ENCODE measurements at places on chromosomes 1 and 21.
A peak's percentile ranks its signal among the peaks of the same experiment; 100 is the strongest.

DNA sequence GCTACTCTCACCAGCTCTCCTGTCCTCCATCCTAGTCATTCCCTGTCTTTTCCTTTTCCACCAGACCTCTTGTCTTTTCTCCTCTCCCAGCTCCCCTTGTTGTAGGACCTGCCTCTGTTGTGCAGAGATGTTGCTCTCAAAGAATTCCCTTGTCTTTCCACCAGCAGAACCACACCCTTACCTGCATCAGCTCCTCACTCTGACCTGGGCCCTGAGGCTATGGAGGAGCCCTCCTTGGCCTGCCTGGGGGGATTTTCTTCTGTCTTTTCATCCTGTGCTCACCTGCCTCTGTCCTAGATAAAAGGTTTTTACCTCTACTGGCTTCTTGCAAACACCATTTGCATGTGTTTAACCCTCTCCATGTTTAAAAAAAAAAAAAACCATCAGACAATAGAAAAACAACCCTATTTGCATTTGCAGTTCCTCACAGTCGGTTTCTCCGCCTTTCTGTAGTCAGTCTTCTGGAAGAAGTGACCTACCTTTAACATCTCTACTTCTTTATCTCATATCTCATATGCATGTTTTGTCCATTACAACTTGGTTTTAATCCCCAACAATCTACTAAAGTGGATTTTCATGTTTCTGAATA is 12.1 kb downstream of the FCRL5 start:
- DNase-seq: no peak

GRCh38 chr1:95730986-95731385 is 497.0 kb downstream of the RWDD3 start:
- no peak for DNase-seq

GRCh38 chr1:173469656-173470055 is 7.5 kb upstream of the PRDX6 start:
- DNase-seq: no peak

DNA sequence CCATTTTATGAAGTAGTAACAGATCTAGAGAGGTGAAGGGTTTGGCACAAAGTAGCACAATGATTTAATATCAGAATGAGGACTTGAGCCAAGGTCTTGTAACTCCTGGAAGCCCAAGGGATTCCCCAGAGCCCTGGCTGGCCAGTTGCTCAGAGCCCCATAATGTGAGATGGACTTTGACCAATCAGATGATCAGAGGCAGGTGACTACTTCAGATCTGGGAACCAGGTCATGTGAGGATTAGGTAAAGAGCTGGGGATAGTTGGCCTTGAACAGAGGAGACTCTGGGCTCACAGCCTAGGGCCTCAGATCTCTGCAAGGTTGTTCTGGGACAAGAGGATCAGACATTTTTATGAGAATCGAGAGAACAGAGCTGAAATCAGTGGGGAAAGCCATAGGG is 18.9 kb downstream of the SHISAL2A start:
- no peak for DNase-seq

GRCh38 chr1:58994664-58995063 is 210.8 kb upstream of the JUN start:
- DNase-seq: no peak

DNA sequence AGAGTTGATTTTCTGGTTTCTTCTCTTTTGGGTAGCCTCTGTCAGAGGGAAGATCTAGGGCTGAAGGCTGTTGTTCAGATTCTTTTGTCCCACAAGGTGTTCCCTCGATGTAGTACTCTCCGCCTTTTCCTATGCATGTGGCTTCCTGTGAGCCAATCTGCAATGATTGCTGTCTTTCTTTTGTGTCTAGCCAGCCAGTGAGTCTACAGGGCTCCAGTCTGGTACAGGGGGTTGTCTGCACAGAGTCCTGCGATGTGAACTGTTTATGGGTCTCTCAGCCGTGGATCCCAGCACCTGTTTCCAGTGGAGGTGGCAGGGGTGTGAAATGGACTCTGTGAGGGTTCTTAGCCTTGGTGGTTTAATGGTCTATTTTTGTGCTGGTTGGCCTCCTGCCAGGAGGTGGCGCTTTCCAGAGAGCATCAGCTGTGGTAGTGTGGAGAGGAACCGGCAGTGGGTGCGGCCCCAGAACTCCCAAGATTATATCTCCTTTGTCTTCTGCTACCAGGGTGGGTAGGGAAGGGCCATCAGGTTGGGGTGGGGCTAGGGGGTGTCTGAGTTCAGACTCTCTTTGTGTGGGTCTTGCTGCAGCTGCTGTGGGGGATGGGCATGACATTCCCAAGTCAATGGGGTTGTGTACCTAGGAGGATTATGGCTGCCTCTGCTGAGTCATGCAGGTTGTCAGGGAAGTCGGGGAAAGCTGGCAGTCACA is 81.3 kb upstream of the C21orf91 start:
- no peak for DNase-seq

DNA sequence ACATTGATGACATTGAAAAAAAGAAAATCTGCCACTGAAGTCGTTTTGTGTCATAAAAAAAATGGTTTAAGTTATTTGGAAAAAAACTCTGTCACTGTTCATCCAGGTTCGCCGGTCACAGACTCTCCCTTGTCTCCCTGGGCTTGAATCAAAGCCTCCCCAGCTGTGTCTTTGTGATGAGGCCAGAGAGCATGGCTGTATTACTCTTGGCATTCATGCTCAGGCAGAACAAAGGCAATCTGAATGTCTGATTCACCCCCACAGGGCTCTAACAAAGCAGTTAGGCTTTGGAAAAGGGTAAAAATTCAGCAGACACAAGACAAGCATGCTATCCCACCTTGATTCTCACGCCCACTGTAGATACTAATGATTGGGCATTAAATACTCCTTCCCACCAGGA is 304.3 kb upstream of the PLD5 start:
- DNase-seq: no peak

GRCh38 chr1:228063251-228064191 is 19.0 kb upstream of the ARF1 start:
- no peak for DNase-seq

GRCh38 chr1:9087411-9088125 is 18.1 kb upstream of the SLC2A5 start:
- no peak for DNase-seq

DNA sequence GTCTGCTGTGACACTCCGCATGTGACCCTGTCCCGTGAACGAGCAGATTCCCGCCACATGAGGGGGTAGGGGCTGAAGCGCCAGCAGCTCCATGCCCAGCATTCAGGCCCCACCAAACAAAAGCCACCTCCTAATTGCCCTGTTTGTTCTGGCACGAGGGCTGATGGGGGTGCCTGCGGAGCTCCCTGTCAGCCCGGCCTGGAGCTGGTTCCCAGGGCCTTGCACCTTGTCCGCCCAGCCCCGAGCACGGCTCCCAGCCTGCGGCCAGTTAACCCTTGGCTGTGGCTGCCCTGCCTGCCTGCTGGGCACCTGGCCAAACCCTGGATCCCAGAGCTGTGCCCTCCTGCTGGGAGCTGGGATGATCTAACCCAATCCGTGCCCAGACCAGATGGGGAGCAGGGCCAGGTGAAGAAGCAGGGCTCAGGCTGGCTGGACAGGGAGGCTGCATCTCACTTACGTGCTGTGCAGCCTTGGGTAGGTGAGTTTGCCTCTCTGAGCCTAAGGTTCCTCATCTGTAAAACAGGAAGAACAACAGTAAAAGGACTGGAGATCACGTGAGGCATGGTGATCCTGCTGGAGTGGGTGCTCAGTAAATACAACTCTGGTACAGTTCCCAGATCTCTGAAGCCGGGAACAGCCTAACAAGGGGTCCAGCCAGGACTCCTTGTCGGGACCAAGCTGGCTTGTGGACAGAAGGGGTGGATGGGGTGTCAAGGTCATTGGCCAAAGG is 110.9 kb upstream of the IFFO2 start:
- DNase-seq: peak; percentile 54

- no peak for DNase-seq
Observed at GRCh38 chr1:16073490-16074119, at the start of gene FAM131C. TSS of gene FAM131C (minus strand) at chr1:16073651. CDS start at chr1:16073442, 209 bp downstream.

DNA sequence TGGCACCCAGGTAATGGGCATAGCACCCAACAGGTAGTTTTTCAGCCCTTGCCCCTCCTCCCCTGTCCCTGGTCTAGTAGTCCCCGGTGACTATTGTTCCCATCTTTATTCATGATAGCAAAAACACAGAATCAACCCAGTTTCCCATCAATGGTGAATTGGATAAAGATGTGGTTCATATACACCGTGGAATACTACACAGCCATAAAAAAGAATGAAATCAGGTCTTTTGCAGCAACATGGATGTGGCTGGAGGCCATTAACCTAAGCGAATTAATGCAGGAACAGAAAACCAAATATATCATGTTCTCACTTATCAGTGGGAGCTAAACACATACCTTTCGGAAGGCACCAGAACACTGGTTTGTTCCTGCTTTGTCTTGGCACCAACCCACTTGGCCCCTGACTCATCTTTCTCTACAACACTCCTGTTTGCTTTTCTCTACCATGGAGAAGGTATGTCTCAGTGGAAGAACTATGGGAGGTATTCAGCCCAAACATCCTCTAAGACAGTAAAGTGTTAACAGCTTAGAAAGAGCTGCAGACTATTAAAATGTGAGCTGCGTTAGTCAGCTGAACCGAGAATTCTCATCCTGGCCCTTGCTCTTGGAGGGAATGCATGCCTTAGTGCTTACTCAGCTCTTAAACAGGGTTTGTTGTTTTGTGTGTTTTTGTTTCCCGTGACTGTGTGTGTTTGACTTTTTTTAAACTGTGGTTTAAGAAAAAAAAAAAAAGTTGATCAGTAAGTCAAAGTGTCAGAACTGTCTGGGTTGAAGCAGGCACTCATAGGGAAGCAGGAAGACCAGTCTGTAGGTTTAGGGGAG is 203.0 kb downstream of the TOMM20 start:
- peak; percentile 100 for DNase-seq

DNA sequence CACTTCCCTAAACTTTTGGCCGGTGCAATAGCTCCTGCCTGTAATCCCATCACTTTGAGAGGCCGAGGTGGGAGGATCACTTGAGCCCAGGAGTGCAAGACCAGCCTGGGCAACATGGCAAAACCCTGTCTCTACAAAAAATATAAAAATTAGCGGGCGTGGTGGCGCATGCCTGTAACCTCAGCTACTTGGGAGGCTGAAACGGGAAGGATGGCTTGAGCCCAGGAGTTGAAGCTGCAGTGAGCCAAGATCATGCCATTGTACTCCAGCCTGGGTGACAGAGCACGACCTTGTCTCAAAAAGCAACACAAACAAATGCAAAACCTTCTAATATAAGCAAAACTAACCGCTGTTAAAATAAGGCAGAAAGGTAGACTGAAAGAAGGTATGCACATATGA is 25.9 kb downstream of the TMEM51 start:
- no peak for DNase-seq

GRCh38 chr1:10415211-10415930 is 14.9 kb upstream of the CENPS start:
- peak; percentile 86 for DNase-seq

DNA sequence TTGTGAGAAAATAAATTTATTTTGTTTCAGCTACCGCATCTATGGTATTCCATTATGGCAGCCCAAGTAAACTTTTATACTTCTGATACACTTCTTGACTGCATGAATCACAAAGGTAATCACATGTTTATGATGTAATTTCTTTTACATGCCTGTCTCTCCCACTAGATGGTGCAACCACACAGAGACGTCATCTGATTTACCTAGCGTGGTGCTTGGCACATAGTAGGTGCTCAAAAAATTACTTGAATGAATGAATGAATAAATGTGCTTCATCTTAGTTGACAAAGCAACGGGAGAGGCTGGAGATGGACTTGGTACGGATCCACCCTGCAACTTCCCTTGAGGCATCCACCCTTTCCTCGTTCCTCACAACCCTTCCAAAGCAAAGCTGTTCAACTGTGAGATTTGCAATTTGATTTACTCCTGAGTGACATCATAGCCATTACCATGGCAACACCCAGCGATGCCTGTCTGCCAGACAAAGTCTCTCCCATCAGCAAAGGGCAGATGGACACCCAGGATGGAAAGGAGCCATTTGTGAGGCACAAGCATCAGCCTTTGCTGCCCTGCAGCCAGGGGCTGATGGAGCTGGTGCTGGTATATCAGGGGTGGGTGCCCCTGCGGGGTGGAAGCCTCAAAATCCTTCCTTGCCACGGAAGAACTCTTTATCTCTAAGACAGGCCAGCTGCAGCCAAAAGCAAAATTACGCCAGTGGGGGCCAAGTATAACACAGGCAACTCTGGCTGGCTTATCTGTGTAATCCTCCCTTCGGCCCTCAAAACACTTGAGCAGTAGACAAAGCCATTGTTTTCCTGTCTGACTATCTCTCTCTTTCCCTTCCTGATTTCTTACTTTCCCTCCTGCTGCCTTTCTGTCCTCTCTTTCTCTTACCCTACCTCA is 18.9 kb upstream of the VWA5B1 start:
- no peak for DNase-seq

DNA sequence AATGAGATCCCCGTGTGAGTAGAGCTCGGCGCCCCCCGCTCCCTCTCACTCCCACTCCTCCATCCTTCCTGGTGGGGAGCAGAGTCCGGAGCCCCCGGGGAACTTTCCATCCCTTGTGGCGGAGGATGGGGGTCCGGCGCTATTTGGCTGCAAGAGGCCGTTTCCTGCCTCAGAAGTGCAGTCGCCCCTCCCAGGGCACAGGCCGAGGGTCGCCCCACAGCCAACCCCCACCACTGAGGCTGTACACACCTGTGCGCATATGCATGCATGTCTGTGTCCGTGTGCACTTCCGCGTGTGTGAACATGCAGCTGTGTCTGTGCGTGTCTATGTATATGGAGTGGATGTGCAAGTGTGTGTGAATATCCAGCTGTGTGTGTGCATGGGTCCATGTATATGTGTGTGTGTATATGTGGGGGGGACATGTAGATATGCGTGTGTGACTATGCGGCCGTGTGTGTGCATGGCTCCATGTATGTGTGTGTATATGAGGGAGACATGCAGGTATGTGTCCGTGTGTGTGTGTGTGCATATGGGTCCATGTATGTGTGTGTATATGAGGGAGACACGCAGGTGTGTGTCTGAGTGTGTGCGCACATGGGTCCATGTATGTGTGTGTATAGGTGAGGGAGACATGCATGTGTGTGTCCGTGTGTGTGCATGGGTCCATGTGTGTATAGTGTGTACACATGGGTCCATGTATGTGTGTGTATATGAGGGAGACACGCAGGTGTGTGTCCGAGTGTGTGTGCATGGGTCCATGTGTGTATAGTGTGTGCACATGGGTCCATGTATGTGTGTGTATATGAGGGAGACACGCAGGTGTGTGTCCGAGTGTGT is 21.9 kb downstream of the RNF223 start:
- no peak for DNase-seq

DNA sequence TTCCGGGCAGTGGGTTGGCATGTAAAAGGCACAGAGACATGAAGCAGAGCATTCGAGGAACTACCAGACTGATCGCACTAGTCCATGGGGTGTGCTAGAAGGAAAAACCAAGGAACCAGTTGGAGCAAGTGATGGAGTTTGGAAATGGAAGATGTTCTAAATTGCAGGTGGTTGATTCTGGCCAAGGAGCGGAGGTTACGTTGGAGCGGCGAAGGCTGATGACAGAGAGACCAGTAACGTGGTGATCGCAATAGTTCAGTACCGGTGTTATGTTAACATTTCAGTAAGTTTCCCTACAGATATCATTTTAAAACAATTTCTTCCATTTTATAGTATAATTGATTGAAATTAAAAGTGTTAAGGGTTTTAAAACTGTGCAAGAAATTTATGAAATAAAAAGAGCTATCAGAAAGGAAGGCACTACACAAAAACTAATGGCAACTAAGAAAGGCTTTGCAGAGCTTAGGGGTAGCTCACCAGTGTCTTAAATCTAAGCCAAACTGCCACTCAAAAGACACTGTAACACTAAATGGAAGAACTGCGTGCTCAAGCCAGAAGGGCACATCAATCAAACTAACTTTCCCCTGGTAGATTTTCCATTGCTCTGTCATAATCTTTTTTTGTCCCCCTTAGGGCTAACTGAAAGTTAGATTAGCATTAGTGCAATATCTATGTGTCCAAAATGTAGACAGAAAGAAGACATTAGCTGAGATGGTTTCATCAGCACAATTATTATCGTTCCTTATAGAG is 11.3 kb upstream of the HEATR1 start:
- no peak for DNase-seq

GRCh38 chr1:33349081-33349759 is 28.3 kb upstream of the A3GALT2 start:
- DNase-seq: peak; percentile 43
